ENCODE measurements at places on chromosomes 12 and 14. TPM values are rescaled to one million over a fixed set of nuclear protein-coding genes. Genes with fewer than 3 reads are reported as not detected.

DNA sequence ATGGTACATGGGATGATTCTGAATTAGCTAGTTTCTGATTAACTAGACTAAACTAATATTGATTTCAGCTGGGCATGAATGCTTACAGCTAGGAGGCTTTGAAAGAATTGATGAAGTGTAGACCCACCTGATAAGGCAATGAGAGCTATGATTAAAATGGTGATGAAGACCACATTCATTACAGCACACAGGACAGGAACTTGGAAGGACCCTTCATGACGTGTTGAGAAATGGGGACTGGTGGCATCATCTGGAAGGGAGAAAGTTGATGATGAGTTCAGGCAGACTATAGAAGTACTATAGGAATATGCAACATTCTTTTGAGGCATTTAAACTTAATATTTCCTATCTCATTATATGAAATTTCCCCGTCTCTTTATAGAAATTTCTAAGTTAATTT lies 4.5 kb downstream of the CD69 start:
- no peaks in the 10 kb centered on the region for H3K27me3 ChIP-seq
- no peak for DNase-seq
- peaks cover 5% of the 10 kb centered on the region for H3K4me1 ChIP-seq
- H3K27ac ChIP-seq = no peak overlapping the region
- peaks cover 8% of the 10 kb centered on the region for H3K36me3 ChIP-seq

- H3K4me1 ChIP-seq = no peaks in the 10 kb centered on the region
- H3K27me3 ChIP-seq = no peaks in the 10 kb centered on the region
- H3K27ac ChIP-seq = no peak overlapping the region
- no peak for DNase-seq
These were observed 85.9 kb downstream of the ST8SIA1 start for GRCh38 chr12:22248571-22249115.

BATF gene
- total RNA-seq = 6.7 TPM

- H3K4me3 ChIP-seq = peak overlapping the region; percentile 37
These were observed 166.1 kb downstream of the ADCK1 start for GRCh38 chr14:77965919-77966435.

- H3K4me3 ChIP-seq = no peak overlapping the region
- no peak for DNase-seq
- no peaks in the 10 kb centered on the region for H3K36me3 ChIP-seq
- no peak overlapping the region for H3K27ac ChIP-seq
These were observed 46.1 kb upstream of the SYT1 start for GRCh38 chr12:78818487-78818886.

DNA sequence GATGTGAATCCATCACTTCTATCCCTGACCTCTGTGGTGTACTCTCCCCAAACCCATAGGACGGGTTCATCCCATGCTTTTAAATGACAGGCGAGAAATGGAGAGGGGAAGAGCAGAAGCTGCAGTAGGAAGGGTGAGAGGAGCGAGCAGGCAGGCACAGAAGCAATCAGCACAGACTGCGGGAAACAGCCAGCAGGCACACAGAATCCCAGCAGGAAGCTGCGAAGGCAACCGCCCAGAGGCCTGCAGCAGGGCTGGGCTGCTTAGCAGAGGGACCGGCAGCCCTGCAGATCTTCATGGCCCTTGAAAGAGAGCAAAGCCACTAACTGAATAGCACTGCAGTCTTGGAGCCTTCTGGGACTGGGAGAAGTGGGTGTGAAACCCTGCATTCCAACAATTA lies 287.0 kb upstream of the FKBP4 start:
- H3K4me1 ChIP-seq = no peaks in the 10 kb centered on the region
- no peak for DNase-seq
- H3K27me3 ChIP-seq = no peaks in the 10 kb centered on the region

- H3K4me3 ChIP-seq = no peak overlapping the region
- no peak for DNase-seq
- no peaks in the 10 kb centered on the region for H3K4me1 ChIP-seq
- H3K27me3 ChIP-seq = no peaks in the 10 kb centered on the region
- no peak overlapping the region for H3K27ac ChIP-seq
- H3K36me3 ChIP-seq = no peaks in the 10 kb centered on the region
These were observed 6.6 kb upstream of the RAB3IP start for GRCh38 chr12:69732088-69732487.

GDF11 gene
- 3.8 TPM for total RNA-seq

AEBP2 gene
- total RNA-seq = 36.7 TPM

DNA sequence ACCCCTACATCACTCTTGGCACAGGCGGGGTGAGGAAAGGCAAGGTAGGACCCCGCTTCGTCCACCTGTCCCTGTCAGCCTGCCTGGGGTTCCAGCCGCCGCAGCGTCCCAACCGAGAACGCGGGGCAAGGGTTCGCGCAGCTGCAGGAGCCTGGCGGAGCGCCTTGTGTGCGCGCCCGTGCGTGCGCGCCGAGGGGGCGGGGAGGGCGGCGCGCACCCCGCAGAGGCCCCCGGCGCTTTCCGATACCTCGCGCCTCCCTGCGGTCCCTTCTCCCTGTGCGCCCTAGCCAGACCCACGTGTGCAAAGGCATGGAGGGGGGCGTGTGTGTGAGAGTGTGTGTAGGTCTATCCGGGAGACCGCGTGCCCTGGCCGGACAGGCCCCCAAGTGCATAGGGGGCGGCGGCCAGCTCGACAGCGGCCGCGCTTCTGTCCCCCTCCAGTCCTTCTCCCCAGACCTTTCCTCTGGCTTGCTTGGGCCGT lies 122.4 kb downstream of the TSPAN9 start:
- no peaks in the 10 kb centered on the region for H3K36me3 ChIP-seq
- no peak for DNase-seq
- H3K27ac ChIP-seq = no peak overlapping the region
- peaks cover 27% of the 10 kb centered on the region for H3K4me1 ChIP-seq

- no peaks in the 10 kb centered on the region for H3K27me3 ChIP-seq
- DNase-seq = no peak
These were observed 151.0 kb downstream of the EPS8 start for GRCh38 chr12:15638231-15638630.

IFNG-AS1 gene
- not detected for total RNA-seq

SIRT4 gene
- total RNA-seq = 2.1 TPM

GRCh38 chr14:92945959-92946846 lies 23.3 kb downstream of the CHGA start:
- H3K4me1 ChIP-seq = peaks cover 5% of the 10 kb centered on the region
- H3K36me3 ChIP-seq = peaks cover 91% of the 10 kb centered on the region
- peak; percentile 78 for DNase-seq

DNA sequence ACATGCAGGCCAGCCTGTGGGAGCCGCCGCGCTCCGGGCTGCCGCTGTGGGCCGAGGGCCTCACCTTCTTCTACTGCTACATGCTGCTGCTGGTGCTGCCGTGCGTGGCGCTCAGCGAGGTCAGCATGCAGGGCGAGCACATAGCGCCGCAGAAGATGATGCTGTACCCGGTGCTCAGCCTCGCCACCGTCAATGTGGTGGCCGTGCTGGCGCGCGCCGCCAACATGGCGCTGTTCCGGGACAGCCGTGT lies 2.9 kb downstream of the TMEM121 start:
- H3K36me3 ChIP-seq = no peaks in the 10 kb centered on the region
- H3K4me1 ChIP-seq = peaks cover 33% of the 10 kb centered on the region
- no peak for DNase-seq

GRCh38 chr12:128449146-128449894 lies 182.3 kb downstream of the TMEM132C start:
- no peaks in the 10 kb centered on the region for H3K36me3 ChIP-seq
- no peak for DNase-seq
- H3K27me3 ChIP-seq = no peaks in the 10 kb centered on the region
- no peak overlapping the region for H3K27ac ChIP-seq
- no peaks in the 10 kb centered on the region for H3K4me1 ChIP-seq
- H3K4me3 ChIP-seq = no peak overlapping the region

PPM1A gene
- total RNA-seq = 58.0 TPM

GRCh38 chr14:63045234-63045611 lies at the start of gene KCNH5:
KCNH5 (minus strand) TSS chr14:63045458; CDS start chr14:63045186, 272 bp downstream.
- DNase-seq = peak; percentile 46
- no peaks in the 10 kb centered on the region for H3K36me3 ChIP-seq
- peaks cover 66% of the 10 kb centered on the region for H3K27me3 ChIP-seq
- H3K27ac ChIP-seq = no peak within 1 kb of the TSS
- peaks cover 15% of the 10 kb centered on the region for H3K4me1 ChIP-seq
- peak within 1 kb of the TSS; percentile 37 for H3K4me3 ChIP-seq

OTOGL gene
- total RNA-seq = 0.32 TPM

DPPA3 gene
- not detected for total RNA-seq

DNA sequence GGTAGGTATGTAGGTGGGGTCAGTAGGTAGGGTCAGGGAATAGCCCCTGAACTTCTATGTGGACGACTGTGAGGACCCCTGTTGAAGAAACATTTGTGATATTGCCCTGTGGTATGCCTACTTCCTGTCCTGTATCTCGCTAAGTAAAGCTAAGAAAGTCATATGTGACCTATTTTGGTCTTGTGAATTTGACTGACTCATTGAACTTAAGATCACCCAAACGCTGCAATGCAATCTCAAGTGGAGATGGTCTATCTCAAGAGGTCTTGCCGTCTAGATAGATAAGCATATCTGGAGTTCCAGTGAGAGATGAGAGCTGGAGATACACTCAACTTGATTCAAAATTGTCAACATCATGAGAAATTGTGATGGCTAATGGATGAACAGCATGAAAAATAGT lies 73.8 kb downstream of the TRAFD1 start:
- H3K36me3 ChIP-seq = peaks cover 80% of the 10 kb centered on the region
- no peak overlapping the region for H3K27ac ChIP-seq
- no peaks in the 10 kb centered on the region for H3K27me3 ChIP-seq
- H3K4me1 ChIP-seq = no peaks in the 10 kb centered on the region

GRCh38 chr12:93093243-93093642 lies 164.1 kb upstream of the EEA1 start:
- H3K4me1 ChIP-seq = no peaks in the 10 kb centered on the region
- no peak overlapping the region for H3K27ac ChIP-seq

DNA sequence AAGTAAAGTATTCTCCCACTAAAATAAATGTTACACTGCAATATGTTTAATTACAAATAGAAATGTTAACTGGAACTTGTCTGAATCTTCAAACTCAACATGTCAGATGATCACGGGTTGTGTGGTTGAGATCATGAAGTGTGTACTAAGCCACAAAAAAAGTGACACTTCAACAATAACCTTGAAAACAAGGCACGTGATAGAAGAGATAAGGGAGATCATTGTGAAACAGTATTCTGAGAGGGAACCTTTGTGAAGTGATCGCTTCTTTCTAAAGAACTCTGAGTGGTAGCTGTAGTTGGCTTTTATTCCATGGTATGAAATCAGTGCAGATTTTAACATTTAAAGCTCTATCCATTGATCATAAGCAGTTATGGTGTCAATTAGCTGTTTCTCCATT lies 60.0 kb downstream of the LIN52 start:
- H3K27me3 ChIP-seq = no peaks in the 10 kb centered on the region
- H3K4me3 ChIP-seq = no peak overlapping the region
- no peak for DNase-seq
- no peaks in the 10 kb centered on the region for H3K36me3 ChIP-seq
- peaks cover 25% of the 10 kb centered on the region for H3K4me1 ChIP-seq
- no peak overlapping the region for H3K27ac ChIP-seq

- no peak overlapping the region for H3K4me3 ChIP-seq
- H3K36me3 ChIP-seq = no peaks in the 10 kb centered on the region
- H3K27ac ChIP-seq = no peak overlapping the region
These were observed 493.8 kb downstream of the RPS29 start for GRCh38 chr14:49092345-49092744.

SLC35E3 gene
- total RNA-seq = 16.5 TPM

PPFIA2 gene
- total RNA-seq = 0.83 TPM

CLEC6A gene
- total RNA-seq = 3.4 TPM

NR1H4 gene
- not detected for total RNA-seq

DNA sequence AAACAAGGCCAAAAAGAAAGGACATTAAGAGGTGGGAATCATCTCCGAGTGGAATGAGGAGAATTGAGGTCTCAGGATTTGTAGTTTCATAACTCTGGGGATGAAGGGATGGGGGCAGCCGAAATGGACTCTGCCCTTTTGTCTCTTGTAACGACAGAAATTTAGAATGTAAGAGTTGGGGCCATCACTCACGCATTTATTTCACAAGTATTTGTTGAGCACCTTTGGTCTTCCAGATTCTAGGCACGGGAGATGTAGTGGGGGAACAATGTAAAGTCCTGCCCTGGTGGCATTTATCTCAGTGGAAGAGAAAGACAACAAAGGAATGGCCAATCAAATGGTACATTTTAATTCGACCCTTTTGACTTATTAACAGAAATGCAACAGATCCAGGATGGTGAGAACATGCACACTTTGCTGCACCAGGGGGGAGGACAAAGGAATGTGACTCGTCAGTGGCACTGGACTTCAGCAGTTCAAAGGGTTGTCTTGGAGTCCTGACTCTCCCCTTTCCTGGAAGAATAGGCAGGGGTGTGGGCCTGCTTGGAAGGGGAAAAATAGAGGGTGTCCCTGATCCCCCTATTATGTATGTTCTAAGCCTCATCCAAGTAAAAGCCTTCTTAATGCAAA lies 102.0 kb downstream of the TMEM30B start:
- no peak overlapping the region for H3K27ac ChIP-seq
- no peak for DNase-seq
- H3K4me3 ChIP-seq = no peak overlapping the region
- H3K27me3 ChIP-seq = no peaks in the 10 kb centered on the region

DNA sequence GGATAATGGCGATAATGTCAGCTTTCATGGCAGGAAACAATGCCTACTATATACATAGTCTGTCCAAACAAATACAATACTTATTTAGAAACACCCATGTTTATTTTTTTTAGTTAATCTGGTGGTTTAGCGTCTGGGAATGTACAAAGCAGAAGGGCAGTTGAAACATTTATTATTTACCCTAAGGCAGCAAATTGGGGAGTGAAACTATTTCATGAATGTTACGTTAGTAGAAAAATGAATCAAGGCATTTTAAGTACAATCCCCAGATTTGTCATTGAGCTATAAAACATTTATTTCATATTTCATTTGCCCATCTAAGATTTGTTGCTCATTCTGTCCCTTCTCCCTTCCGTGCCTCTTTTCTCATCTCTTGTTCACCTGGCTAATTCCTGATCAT lies 87.1 kb upstream of the ATF1 start:
- no peak overlapping the region for H3K27ac ChIP-seq
- no peaks in the 10 kb centered on the region for H3K4me1 ChIP-seq
- no peak overlapping the region for H3K4me3 ChIP-seq
- H3K27me3 ChIP-seq = no peaks in the 10 kb centered on the region
- peaks cover 84% of the 10 kb centered on the region for H3K36me3 ChIP-seq

GPRC5D gene
- not detected for total RNA-seq

Data from lower lobe of right lung (tissue), 2 donors.